ENCODE measurements at places on chromosomes 3 and 15. TPM values are rescaled to one million over a fixed set of nuclear protein-coding genes. Genes with fewer than 3 reads are reported as not detected.

The CDHR4 gene
- total RNA-seq = not detected

The CNBP gene
- 475 TPM for total RNA-seq

The TPRG1 gene
- 0.24 TPM for total RNA-seq

The INKA1 gene
- 22.2 TPM for total RNA-seq

The RTP3 gene
- not detected for total RNA-seq

The KCNMB3 gene
- total RNA-seq = 0.21 TPM

The OR5K2 gene
- not detected for total RNA-seq

The CHRNA3 gene
- not detected for total RNA-seq

The KNL1 gene
- 1.1 TPM for total RNA-seq

The GOLGA8S gene
- not detected for total RNA-seq

The GOLGA6D gene
- total RNA-seq = not detected

The MINDY4B gene
- total RNA-seq = not detected

The ABI3BP gene
- 1.7 TPM for total RNA-seq

The FANCD2OS gene
- not detected for total RNA-seq

The ISLR gene
- total RNA-seq = not detected

The SMCO1 gene
- total RNA-seq = not detected

The DPPA4 gene
- not detected for total RNA-seq

The CIB2 gene
- 4.7 TPM for total RNA-seq

The UBR1 gene
- total RNA-seq = 19.5 TPM

The MESP2 gene
- total RNA-seq = 0.48 TPM

The PLIN1 gene
- 0.24 TPM for total RNA-seq

The SCAMP5 gene
- total RNA-seq = 0.72 TPM

The P2RY13 gene
- total RNA-seq = not detected

The LRTM1 gene
- total RNA-seq = not detected

The ZPLD1 gene
- total RNA-seq = 1.7 TPM

The TRIM71 gene
- not detected for total RNA-seq

The P2RY12 gene
- total RNA-seq = not detected

The VWA5B2 gene
- total RNA-seq = not detected

The CCDC80 gene
- total RNA-seq = 3.0 TPM

The PLSCR5 gene
- total RNA-seq = not detected

The SLC41A3 gene
- total RNA-seq = 56.9 TPM

The TGM5 gene
- 0.21 TPM for total RNA-seq

The RHCG gene
- total RNA-seq = 310 TPM

The MKRN3 gene
- total RNA-seq = not detected

The CISH gene
- total RNA-seq = 1.3 TPM

The GOLGA6A gene
- total RNA-seq = not detected

The ILDR1 gene
- total RNA-seq = 0.96 TPM

The GALK2 gene
- 40.3 TPM for total RNA-seq

The SH2D7 gene
- not detected for total RNA-seq

The BFSP2 gene
- total RNA-seq = not detected

The TMEM39A gene
- 29.6 TPM for total RNA-seq

The GOLGA6L22 gene
- under 0.01 TPM for total RNA-seq

The CEMIP gene
- 0.85 TPM for total RNA-seq

The GRK7 gene
- total RNA-seq = not detected

The PSMA4 gene
- total RNA-seq = 230 TPM

The ZSCAN29 gene
- total RNA-seq = 33.3 TPM
